Activated naive CD8-positive, alpha-beta T cell treated with anti-CD3 and anti-CD28 coated beads, Interleukin-2, amount 50 U/mL, for 16 hours (primary cell): ENCODE measurements at places on chromosomes 5 and 9.

DNA sequence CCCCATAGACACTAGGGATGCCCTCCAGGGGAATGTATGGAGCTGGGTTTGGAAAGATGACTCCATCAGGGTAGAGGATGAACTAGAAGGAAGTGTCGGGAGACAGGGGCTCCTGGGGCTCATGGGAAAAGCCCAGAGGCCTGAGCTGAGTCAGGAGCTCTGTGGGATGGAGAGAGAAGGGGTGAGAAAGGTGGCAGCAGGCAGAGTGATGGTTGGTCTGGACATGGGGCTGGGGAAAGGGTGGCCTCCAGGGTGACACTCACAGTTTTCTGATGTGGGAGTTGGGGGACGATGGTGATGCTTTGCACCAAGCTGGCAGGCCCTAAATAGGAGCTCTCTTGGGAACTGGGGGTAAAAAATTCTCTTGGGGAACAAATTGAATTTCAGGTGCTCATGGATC lies 213.5 kb upstream of the MVB12B start:
- no peak for DNase-seq

DNA sequence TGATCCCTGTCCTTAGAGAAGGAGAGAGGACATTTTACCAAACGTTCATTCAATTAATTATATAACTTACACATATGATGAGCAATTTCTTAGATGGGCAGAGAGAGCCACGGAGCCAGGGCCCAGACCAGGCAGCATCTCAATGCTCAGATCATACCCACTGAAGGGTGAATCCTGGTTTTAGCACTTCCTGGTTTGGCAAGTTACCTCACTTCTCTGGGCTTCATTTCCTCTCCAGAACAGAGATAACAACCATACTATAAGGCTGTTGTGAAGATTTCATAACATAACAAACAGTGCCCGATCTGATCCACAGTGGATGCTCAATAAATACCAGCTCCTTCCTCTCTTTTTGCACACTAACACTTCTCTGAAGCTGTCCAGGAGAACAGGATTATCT lies 271.1 kb downstream of the DENND1A start:
- DNase-seq: no peak

- no peak for DNase-seq
Measured at GRCh38 chr5:172800088-172800551, 29.1 kb upstream of the DUSP1 start.

GRCh38 chr5:94777056-94777880 lies 158.8 kb downstream of the SLF1 start:
- no peak for DNase-seq
